ENCODE measurements at places on chromosomes 6 and 20. TPM values are rescaled to one million over a fixed set of nuclear protein-coding genes. Genes with fewer than 3 reads are reported as not detected.

DNA sequence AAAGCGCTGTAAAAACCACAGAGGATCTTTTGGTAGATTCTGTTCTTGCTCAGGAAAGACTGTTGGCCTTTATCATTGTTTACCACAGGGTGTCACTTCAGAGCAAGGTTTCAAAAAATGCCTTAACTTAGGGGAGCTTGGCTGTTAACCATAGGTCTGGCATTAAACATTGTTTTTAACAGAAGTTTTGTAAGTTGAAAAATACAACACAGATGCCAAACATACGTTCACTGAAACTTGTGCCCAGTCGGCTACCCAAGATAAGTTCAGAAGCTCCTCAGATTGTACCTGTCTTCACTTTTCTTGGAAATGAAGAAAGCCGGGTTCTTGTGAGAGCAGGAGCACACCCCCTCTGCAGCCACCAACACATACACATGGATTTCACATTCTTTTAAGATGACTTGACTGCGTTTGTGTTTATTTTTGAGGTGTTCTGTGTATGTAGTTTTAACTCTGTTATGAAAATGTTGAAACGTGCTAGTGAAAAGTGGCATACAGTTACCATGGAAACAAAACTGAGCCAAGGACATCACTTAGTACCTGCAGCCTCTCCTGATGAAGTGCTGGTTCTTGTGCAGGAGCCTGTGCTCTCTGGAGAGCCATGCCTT lies 64.9 kb downstream of the SYCP2L start:
- no peak for DNase-seq

- no peak for DNase-seq
Observed at GRCh38 chr6:15547400-15547799, 115.4 kb downstream of the DTNBP1 start.

DNA sequence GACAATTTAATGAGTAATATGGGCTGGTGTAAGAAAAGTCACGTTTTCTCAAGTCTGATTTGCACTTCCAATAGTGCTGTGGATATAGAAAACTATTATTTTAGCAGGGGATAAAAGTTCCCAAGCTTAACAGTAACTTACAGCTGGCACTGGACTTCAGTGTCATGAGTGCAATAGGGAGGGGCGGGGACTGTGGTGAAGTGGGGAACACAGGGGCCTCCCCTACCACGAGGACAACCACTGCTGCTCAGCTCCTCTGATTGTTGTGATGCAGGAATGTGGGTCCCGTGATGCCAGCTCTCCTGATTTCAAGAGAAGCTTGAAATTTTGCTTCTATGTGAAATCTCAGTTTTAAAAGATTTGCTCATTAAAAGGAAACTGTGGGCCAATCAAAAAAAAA lies 24.0 kb downstream of the SLC13A3 start:
- DNase-seq = no peak

GRCh38 chr20:22619272-22619671 lies 34.9 kb upstream of the FOXA2 start:
- DNase-seq = no peak

DNA sequence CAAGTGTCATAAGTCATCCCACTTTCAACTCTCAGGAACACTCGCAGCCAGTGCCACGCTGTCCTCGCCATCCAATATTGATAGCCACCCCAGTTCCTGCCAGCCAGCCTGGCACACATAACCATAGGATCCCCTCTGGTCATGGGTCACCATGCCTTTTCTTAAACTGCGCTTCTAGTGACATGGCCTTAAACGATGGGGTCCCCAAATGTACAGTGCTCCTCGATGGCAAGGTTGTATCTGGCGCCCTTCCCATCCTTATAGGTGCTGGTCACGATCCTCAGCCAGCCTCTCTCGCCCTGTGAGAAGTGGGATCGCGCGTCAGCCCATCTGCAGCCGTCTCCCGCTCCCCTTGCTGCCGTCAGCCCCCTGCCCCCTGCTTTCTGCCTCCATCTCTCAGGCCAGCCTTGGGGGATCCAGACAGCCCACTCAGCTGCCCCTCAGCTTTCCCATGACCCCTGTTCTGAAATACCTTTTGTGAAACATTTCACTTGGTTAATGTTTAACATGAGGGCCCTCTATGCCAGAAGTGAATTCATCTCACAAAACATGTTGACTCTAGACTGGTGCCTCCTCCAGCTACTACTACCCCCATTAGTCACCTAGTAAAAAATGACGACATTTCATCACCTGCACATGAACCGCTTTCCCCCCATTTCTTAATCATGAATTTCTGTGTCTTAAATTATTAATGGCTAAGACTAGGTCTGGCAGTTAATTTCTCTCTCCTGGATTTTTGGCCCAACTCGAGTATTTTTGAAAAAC lies 11.4 kb downstream of the CTSZ start:
- no peak for DNase-seq

SERPINB1 gene
- total RNA-seq = 19.6 TPM

MUC22 gene
- 0.31 TPM for total RNA-seq
